Glomerular endothelial cell (primary cell): ENCODE measurements at places on chromosomes 16 and 17. TPM values are rescaled to one million over a fixed set of nuclear protein-coding genes. Genes with fewer than 3 reads are reported as not detected.

PPP1R27 gene
- total RNA-seq: not detected in 2 replicates

PSKH1 gene
- 22.4 and 36.7 TPM in 2 replicates for total RNA-seq

ACSM5 gene
- total RNA-seq: 0.24 TPM in 1 of 2 replicates, not detected in the other

TMEM100 gene
- total RNA-seq: 0.12 TPM in 1 of 2 replicates, not detected in the other

PEMT gene
- total RNA-seq: 27.1 and 35.7 TPM in 2 replicates

CNTNAP1 gene
- 17.6 and 17.9 TPM in 2 replicates for total RNA-seq

TPSD1 gene
- not detected in 2 replicates for total RNA-seq

C17orf67 gene
- 1.2 and 4.4 TPM in 2 replicates for total RNA-seq

PYCARD gene
- total RNA-seq: 32.2 and 33.1 TPM in 2 replicates

SEPTIN1 gene
- total RNA-seq: 0.47 TPM in 1 of 2 replicates, not detected in the other

PITPNM3 gene
- 0.15 and 0.82 TPM in 2 replicates for total RNA-seq

PABPN1L gene
- not detected in 2 replicates for total RNA-seq

CCL2 gene
- total RNA-seq: 406 and 1,495 TPM in 2 replicates

METTL9 gene
- total RNA-seq: 173 and 210 TPM in 2 replicates

PIMREG gene
- total RNA-seq: 2.8 and 8.2 TPM in 2 replicates

CCT6B gene
- 0.44 and 1.8 TPM in 2 replicates for total RNA-seq

SERPINF2 gene
- total RNA-seq: 1.6 TPM in 1 of 2 replicates, not detected in the other

SPOP gene
- 33.0 and 48.1 TPM in 2 replicates for total RNA-seq

PLEKHH3 gene
- total RNA-seq: 12.2 and 15.6 TPM in 2 replicates

IL21R gene
- total RNA-seq: 0.44 and 0.47 TPM in 2 replicates

COL1A1 gene
- 118 and 702 TPM in 2 replicates for total RNA-seq

NPIPA3 gene
- 0.73 and 4.0 TPM in 2 replicates for total RNA-seq

HAP1 gene
- total RNA-seq: 0.99 TPM in 1 of 2 replicates, not detected in the other

ATP2A3 gene
- 0.53 TPM in 2 replicates for total RNA-seq

IRX5 gene
- total RNA-seq: 3.1 and 3.2 TPM in 2 replicates

CD300H gene
- not detected in 2 replicates for total RNA-seq

SPAG7 gene
- 61.8 and 69.5 TPM in 2 replicates for total RNA-seq

CDK5RAP3 gene
- 98.2 and 99.8 TPM in 2 replicates for total RNA-seq

KDM6B gene
- 4.9 and 16.3 TPM in 2 replicates for total RNA-seq

PRPSAP2 gene
- 23.9 and 30.6 TPM in 2 replicates for total RNA-seq

BOLA2 gene
- 18.7 and 23.6 TPM in 2 replicates for total RNA-seq

SLFN12L gene
- total RNA-seq: 0.05 TPM in 1 of 2 replicates, not detected in the other

ZNF629 gene
- total RNA-seq: 12.1 and 17.5 TPM in 2 replicates

KRT16 gene
- not detected in 2 replicates for total RNA-seq

MAF gene
- total RNA-seq: 12.0 and 17.0 TPM in 2 replicates

MMP25 gene
- total RNA-seq: 0.05 and 0.35 TPM in 2 replicates

EXOC3L1 gene
- 12.0 and 27.4 TPM in 2 replicates for total RNA-seq

ANKRD40CL gene
- total RNA-seq: not detected in 2 replicates

CLEC19A gene
- not detected in 2 replicates for total RNA-seq

ZCCHC14 gene
- 7.1 and 20.1 TPM in 2 replicates for total RNA-seq

OTOA gene
- 0.06 TPM in 1 of 2 replicates, not detected in the other for total RNA-seq

CNGB1 gene
- total RNA-seq: not detected in 2 replicates

LGALS9B gene
- total RNA-seq: not detected in 2 replicates
